ENCODE measurements at places on chromosomes 16 and 17.

- DNase-seq: no peak
These were observed 21.6 kb downstream of the MAP2K6 start for GRCh38 chr17:69435971-69436696.

DNA sequence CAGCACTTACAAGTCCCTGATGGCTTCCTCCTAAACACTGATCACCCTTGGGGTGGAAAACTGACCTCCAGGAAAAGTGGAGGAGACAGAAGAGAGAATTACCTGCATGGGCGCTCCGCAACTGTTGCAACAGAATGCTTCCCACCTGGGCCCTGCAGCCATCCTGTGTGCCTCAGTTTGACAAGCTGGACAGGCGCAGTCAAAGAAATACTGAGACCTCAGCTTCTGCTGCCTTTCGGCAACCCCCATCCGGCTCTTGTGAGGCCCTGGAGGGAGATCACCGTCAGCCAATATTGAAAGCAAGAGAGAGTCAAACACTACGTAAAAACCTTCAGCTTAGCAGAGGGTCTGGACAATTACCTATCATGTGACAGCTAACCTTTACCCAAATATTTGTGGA, 24.8 kb downstream of the SERPINF1 start:
- DNase-seq: no peak

DNA sequence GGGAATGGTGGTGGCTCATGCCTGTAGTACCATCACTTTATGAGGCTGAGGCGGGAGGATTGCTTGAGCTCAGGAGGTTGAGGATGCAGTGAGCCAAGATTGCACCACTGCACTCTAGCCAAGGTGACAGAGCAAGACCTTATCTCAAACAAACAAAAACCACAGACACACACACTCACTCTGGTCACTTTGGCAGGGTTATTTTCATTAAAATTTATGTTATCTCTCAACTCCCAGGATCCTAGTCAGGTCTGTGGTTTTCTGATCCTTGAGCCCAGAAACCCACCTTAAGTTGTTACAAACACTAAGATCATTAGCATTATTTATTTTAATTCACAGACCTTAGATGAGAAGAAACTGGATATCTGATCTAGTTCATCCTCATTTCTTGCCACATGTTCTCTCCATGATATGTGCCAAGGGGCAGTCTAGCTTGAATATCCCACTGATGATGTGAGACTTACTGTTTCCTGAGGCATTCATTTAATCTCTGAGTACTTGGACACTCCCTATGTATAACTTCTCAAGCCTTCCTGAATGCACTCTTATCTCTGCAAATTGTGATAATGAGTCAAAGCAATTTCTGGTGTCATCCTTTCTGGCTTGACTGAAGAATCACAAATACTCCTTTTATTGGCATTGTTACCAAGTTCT, 9.6 kb downstream of the ABHD15 start:
- DNase-seq: no peak

GRCh38 chr17:27381007-27381501, 75.2 kb upstream of the KSR1 start:
- DNase-seq: peak; percentile 39

- DNase-seq: no peak
These were observed 192.8 kb upstream of the WSCD1 start for GRCh38 chr17:5877366-5877765.

- DNase-seq: no peak
These were observed 13.5 kb upstream of the MTMR4 start for GRCh38 chr17:58527949-58528348.

DNA sequence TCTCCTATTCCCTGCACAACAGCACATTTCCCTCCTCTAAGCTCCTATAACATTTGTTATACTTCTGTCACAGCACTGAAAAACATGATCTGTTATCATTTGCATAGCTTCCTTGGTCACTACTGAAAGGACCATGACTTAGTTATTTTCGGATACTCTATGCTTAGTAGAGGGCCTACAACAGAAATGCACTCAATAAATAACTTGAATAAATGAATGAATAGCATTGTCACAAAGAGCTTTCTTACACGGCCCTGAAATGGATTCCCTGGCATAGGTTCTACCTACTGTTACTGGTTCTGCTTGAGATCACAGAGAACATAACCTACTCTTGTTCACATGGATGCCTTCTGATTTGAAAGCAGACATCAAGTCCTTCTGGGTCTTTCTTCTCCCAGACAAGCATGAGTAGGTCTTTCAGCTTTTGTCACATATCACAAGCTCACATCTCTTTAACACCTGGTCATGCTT, 41.6 kb downstream of the MYO1D start:
- DNase-seq: no peak

DNA sequence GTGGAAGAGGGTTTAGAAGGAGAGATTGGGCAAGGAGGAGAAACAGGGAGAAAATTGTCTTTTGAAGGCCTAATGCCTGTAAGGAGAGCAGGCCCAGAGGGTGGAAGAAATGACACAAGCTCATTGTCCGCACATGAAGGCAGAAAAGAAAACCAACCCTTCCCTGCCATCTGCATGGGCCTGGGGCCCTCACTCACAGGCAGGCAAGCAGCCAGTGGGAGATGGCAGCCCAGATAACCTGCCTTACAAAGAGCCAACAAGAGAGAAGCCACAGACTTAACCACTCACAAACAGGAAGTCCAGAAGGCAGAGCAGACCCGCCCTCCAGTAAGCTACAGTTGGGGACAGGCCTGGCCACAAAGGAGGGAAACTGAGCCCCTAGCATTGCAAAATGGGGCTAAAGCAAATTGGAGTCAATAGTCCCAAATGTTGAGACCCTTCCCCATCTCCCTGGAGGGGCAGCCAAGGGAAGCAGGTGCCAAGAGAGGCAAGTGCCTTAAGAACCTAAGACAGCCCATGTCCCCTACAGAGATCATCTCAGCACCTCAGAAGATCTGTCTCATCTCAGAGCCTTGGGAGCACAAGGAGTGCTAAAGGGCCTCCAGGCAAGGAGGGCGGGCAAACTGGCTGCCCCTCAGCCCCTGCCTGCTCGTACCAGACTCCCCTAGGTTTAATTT, 7.3 kb upstream of the TSPOAP1 start:
- no peak for DNase-seq

DNA sequence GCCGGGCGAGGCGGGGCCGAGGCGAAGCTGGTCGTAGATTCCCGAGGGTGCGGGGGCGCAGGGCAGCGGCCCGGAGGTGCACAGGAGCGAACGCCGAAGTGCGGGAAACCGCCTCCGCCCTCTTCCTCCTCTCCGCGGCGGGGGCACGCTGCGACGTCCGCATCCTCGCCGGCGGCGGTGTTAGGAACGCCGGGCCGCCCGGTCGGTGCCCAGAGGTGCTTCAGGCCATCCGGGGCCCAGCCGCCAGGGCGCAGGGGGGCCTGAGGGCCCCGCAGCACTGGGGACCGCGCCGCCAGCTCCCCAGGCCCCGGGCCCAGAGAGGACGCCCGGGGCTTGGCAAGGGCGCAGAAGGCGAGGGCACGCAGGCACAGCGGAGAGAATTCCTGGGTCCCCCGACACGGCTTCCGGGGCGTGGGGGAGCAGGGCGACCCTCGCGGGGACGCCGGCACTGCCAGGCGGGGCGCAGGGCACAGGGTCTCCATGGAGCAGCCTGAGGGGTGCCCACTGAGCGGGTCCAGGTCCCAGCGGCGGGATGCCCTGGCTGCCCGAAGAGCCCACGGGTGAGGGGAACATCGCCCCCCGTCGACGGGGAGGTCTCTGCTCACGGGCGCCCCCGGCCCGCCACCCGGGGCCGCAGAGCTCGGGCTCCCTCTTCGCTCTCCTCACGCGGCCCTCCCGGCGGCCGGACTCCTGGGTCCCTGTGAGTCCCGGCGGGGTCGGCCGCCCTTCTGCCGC, 576 bp downstream of the EPOP start:
- no peak for DNase-seq

- DNase-seq: no peak
These were observed 18.3 kb downstream of the RND2 start for GRCh38 chr17:43043307-43043706.

DNA sequence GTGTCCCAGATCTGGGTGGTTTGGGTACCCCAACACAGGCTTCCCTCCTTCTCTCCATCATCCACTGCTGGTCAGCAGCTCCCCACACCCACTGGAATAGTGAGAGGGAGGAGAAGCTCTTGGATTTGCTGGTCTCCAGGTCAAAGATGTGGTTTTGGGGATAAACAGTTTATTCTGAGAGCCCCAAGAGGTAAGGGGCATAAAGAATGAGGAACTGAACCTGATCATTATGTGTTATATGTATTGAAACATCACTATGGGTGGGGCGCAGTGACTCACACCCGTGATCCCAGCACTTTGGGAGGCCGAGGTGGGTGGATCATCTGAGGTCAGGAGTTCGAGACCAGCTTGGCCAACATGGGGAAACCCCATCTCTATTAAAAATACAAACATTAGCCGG, 3.9 kb downstream of the DPEP2 start:
- DNase-seq: no peak

DNA sequence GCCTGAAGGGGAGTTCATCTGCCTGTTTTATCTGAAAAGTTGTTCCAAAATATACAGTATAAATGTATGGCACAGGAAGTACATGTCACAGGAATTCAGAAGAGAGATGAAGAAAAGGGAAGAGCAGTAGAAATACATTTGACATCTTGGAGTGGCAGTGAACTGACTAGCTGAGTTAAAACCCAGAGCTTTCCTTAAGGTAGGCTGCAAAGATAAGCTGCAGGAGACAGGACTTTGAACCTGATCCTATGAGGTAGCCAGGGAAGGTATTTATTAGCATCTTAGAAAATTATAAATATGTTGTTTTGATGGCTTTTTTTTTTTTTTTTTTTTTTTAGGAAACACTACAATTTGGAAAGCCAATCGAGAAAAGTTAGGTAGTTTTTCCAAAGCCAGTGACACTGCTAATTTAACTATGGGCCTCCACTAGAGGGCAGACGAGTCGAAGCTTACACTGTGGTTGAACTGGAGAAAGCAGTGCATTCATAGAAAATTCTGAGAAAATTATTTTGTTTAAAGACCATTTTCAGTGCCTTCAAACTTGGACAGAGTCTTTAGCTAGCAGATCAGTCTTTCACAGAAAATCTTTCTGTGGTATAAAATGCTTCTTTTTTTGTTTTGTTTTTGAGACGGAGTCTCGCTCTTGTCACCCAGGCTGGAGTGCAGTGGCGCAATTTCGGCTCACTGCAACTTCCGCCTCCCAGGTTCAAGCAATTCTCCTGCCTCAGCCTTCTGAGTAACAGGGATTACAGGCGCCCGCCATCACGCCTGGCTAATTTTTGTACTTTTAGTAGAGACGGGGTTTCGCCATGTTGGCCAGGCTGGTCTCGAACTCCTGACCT, 122.3 kb downstream of the SSH2 start:
- DNase-seq: peak; percentile 67

DNA sequence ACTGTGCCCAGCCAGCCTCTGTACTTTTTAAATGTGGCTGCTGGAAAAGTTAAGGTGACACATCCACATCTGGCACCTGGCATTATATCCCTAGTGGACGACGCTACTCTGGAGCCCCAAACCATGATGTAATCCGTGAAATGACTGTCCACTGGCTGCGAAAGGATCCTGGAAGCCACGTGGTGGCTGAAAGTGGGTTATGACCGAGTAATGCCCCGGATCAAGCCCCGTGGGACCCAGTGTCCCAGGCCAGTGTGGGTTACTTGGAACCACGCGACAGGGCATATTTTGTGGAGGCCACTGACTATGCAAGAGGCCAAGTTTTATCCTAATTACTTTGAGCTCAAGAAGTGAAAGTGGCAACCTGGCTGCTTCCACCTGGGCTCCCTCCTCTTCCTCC, 79.6 kb downstream of the PGS1 start:
- no peak for DNase-seq

DNA sequence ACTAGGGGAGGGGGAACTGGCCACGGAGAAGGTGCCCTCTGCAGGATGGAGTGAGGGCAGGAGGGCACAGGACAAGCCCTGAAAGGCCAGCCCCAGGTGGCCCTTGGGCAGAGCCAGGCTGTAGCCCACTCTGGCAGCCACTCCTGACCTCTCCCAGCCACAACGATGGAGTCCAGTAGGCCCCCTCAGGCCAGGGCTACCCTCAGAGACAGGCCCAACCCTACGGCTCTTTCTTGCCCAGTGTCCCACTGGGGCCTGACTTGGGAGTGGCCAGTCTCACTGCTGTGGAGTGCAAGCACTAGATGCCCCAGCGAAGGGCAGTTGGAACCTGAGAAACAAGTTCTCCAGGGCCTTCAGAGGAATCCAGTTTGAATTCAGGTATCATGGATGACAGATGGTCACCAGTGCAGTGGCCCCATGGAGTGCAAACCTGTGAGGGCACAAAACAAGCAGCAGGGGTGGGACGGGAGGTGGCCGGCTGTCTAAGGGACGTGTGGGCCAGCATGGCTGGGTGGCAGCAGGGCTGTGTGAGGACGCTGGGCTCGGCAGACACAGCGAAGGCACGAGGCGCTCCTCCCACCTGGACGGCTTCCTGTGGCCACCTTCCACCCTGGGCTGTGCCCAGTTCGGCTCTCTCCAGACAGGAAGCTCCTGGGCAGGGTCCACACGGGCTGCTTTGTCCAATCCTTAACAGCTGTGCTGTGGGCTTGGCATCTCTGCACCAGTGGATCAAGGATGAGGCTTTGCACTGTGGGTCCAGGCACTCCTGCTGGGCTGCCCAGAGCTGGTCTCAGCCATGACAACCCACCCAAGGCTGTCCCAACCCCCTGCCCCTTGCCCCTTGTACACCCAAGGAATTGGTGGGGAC, 72.1 kb downstream of the AMFR start:
- no peak for DNase-seq

DNA sequence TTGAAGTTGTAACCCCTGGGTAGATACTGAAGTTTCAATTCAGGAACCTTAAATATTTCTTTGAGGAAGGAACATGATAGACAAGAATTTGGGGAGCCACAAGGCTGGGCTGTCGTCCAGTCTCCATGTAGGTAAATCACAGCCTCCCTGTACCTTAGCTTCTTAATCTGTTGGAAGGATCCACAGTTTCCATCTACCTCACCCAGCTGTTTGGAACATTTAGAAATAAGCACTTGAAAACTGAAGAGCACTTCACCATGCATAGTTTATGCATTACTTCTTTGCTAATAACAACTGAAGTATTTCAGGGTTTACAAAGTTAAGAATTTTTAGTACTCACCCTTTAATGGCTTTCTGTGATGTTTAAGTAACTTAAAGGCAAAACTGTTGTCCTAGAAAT, 17.2 kb downstream of the TXNDC11 start:
- DNase-seq: no peak

DNA sequence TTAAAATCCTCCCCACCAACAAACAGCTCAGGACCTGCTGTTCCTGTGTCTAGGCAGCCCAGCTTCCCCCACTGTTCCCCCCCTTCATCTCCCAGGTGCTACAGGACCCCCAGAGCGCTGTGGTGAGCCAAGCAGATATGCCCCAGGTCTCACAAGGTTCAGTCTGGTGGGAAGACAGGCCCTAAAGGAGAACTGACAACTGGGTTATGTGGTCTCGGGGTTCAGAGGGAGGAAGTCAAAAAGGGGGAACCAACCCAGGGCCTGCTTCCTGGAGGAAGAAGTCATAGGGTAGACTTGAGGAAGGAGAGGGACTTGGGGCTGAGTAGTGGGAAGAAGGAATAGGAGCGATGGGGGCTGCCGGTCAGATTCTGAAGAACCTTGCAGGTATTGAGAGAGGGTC, 2.6 kb downstream of the RIPOR1 start:
- no peak for DNase-seq

DNA sequence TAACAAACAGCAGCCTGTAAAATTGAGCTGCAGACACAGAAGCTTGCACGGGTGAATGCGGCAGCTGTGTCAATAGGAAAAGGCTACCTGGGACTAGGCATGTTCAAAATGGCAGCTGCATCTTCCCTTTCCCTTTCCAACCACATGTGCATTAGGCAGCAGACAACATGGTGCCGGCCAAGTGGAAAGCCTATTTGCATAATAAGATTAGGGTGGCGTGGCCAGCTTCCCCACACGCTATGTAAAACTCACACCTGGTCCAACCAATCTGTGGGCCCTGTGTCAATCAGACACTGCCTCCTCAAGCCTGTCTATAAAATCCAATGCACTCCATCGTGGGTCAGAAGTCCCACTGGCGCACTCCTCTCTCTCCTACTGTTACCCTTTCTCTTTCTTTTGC, 61.0 kb upstream of the RBBP6 start:
- no peak for DNase-seq
